ENCODE measurements at places on chromosomes 13 and 19. TPM values are rescaled to one million over a fixed set of nuclear protein-coding genes. Genes with fewer than 3 reads are reported as not detected.

Gene DACT3
- total RNA-seq, result 3.4 TPM

Gene CEACAM3
- 1.6 TPM for total RNA-seq

Gene MEIS3
- total RNA-seq, result 15.9 TPM

Gene C13orf42
- total RNA-seq, result not detected

Gene PTH2
- not detected for total RNA-seq

Gene PEAK3
- total RNA-seq, result 2.6 TPM

Gene OR7D4
- total RNA-seq, result not detected

Gene TINCR
- 0.48 TPM for total RNA-seq

Gene OR7A5
- not detected for total RNA-seq

Gene SPACA4
- total RNA-seq, result not detected

Gene CGB8
- not detected for total RNA-seq

Gene LILRA5
- total RNA-seq, result 23.0 TPM

Gene KIR2DL4
- 0.22 TPM for total RNA-seq

Gene ZFP82
- 3.1 TPM for total RNA-seq

Gene LGALS14
- not detected for total RNA-seq

Gene ATCAY
- total RNA-seq, result not detected

Gene ATP1A3
- not detected for total RNA-seq

Gene WDR88
- total RNA-seq, result not detected

Gene ALOX5AP
- 66.9 TPM for total RNA-seq

Gene ZNF320
- total RNA-seq, result 9.3 TPM

Gene PSG7
- not detected for total RNA-seq

Gene ZNF829
- total RNA-seq, result 1.8 TPM

Gene PRX
- 2.3 TPM for total RNA-seq

Gene SIGLEC12
- 1.9 TPM for total RNA-seq

Gene NTF4
- not detected for total RNA-seq

Gene FFAR1
- not detected for total RNA-seq

Gene OVOL3
- not detected for total RNA-seq

Gene PDS5B
- total RNA-seq, result 31.0 TPM

Gene TRPC4
- total RNA-seq, result 0.84 TPM

Gene IZUMO4
- total RNA-seq, result 2.4 TPM

Gene MED29
- total RNA-seq, result 34.1 TPM

Gene MISP3
- total RNA-seq, result 1.7 TPM

Gene FAM98C
- total RNA-seq, result 11.8 TPM

Gene TEX29
- total RNA-seq, result 0.67 TPM

Gene GNA15
- total RNA-seq, result 15.4 TPM

Gene CYP2A6
- total RNA-seq, result 0.48 TPM

Gene SLC10A2
- total RNA-seq, result not detected

Gene BEST2
- total RNA-seq, result not detected

Gene ZNF99
- total RNA-seq, result 0.10 TPM

Gene LINGO3
- total RNA-seq, result not detected

Gene MAB21L1
- total RNA-seq, result 0.61 TPM

Gene ZNF420
- total RNA-seq, result 7.4 TPM

Measured in mesenteric fat pad (tissue), 1 donor.